Left lung (tissue), 14 donors: ENCODE measurements at places on chromosomes 6 and 20. TPM values are rescaled to one million over a fixed set of nuclear protein-coding genes. Genes with fewer than 3 reads are reported as not detected.

- no peak for DNase-seq
- no peaks in the 10 kb centered on the region for H3K27me3 ChIP-seq
- H3K36me3 ChIP-seq, result no peaks in the 10 kb centered on the region
- H3K27ac ChIP-seq, result peak overlapping the region; percentile 61
- peak overlapping the region; percentile 65 for H3K4me3 ChIP-seq
- H3K4me1 ChIP-seq, result peaks cover 19% of the 10 kb centered on the region
Observed at GRCh38 chr6:161274488-161274858, 612 bp upstream of the AGPAT4 start.

DNA sequence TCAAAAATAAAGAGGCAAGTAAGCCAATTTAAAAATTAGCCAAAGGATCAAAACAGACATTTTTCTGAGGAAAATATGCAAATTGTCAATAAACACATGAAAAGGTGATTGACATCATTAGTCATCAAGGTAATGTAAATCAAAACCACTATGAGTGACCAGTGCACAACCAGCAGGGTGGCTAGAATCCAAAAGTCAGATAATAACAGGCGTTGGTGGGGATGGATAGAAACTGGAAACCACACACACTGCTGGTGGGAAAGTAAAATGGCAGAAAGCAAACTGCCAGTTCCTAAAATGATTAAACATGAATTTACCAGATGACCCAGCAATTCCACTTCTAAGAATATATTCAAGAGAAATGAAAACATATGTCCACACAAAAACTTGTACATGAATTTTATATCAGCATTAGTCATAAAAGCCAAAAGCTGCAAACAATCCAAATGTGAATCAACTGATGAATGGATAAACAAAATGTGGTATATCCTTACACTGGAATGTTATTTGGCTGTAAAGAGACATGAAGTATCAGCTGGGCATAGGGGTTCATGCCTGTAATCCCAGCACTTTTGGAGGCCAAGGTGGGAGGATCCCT lies 74.8 kb upstream of the MBOAT1 start:
- no peak for DNase-seq
- H3K4me1 ChIP-seq, result no peaks in the 10 kb centered on the region
- no peaks in the 10 kb centered on the region for H3K27me3 ChIP-seq
- H3K27ac ChIP-seq, result no peak overlapping the region
- H3K4me3 ChIP-seq, result no peak overlapping the region
- no peaks in the 10 kb centered on the region for H3K36me3 ChIP-seq

DNA sequence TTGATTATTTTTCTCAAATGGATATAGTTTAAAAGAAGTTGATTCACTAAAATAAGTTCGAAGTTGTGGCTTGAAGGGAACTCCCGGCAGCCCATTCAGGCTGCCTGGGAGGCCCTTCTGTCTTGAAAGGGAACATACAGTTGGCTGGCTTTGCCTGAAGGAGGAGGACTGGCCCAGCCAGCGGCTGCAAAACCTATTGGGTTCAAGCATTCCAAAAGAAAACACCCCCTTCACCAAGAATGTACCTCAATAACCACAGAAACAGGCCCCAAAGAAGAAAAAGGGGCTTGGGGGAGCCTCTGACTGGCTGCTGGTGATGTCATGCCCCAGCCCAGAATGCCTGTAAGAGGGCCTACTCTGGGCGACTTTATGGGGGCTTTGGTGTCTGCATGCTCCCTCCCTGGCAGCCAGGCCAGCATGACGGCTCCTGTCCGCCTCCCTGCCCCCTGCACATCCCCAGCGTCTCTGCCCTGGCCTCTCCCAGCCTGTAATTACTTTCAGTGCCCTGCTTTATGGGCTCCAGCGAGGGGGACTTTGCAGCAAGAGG lies 36.5 kb downstream of the MAFB start:
- DNase-seq, result no peak
- no peak overlapping the region for H3K4me3 ChIP-seq
- no peaks in the 10 kb centered on the region for H3K36me3 ChIP-seq
- H3K4me1 ChIP-seq, result peaks cover 9% of the 10 kb centered on the region
- no peaks in the 10 kb centered on the region for H3K27me3 ChIP-seq
- no peak overlapping the region for H3K27ac ChIP-seq

DNA sequence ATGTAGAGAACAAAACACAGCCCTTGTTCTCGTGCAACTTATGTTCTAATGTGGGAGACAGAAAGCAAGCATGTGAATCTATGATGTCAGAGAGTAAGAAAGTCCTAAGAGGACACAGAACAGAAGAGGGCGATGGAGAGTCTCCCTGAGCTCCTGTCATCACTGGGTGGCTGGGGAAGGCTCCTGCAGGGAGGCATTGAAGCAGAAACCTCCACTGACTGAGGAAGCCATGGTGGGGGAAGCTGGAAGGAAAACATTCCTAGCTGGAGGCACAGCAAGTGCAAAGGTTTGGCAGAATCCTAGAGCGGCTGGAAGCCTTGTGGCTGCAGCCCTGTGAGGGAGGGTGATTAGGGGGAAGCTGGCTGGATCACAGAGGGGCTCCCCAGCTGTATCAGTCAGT lies 248.0 kb downstream of the CDH26 start:
- DNase-seq, result peak; percentile 24
- H3K27ac ChIP-seq, result no peak overlapping the region
- no peaks in the 10 kb centered on the region for H3K27me3 ChIP-seq
- no peaks in the 10 kb centered on the region for H3K36me3 ChIP-seq
- no peaks in the 10 kb centered on the region for H3K4me1 ChIP-seq
- no peak overlapping the region for H3K4me3 ChIP-seq

DNA sequence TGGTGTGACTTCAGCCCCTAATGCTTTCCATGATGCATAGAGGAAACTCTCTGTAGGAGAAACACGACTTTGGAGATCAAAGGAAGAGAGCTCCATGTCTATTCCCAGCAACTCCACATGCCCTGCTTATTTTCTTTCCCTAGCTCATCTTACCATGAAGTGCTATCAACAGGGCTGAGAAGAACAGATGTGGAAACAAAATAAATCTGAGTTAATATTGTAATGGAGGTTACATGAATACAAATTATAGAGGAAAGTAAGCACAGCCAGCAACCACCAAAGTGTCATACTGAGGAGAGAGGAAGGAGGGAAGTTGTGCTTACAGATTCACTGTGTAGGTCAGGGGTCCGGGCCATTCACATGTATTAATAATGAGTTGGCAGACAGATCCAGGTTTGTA lies 157.5 kb downstream of the RFPL4B start:
- no peaks in the 10 kb centered on the region for H3K4me1 ChIP-seq
- no peaks in the 10 kb centered on the region for H3K27me3 ChIP-seq
- H3K4me3 ChIP-seq, result no peak overlapping the region
- H3K36me3 ChIP-seq, result no peaks in the 10 kb centered on the region
- no peak for DNase-seq
- no peak overlapping the region for H3K27ac ChIP-seq

DNA sequence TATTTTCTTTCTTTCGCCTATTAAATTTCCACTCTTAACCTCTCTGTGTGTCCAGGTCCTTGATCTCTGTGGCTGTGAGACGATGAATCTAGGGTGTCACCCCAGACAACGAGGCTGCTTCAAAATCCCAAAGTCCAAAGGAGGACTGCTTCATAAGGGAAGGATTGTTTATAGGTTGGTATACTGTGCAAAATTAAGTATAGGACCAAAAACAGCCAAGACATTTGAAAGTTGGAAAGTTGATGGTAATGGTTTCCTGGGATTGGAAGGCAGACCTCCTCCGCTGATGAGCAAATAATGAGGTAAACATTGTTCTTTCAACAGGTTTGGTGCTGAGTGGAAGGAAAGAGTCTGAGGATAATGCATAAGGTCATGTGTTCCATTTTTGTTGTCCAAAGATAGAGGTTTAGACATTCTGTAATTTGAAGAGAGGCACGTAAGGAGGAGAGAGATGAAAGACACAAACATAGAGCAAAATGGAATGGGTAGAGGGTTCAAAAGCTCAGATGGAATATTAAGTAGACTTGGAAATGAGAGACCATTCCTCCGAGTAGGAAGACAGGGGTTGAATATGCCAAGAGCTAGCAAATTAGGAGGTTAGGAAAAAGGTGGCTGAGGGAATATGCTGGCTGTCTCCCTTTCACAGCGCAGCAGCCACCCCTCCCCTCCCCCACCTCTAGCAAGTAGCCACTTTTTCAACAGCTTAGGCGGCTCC lies 24.8 kb downstream of the ZNF311 start:
- peak overlapping the region; percentile 35 for H3K4me3 ChIP-seq
- no peaks in the 10 kb centered on the region for H3K4me1 ChIP-seq
- no peaks in the 10 kb centered on the region for H3K36me3 ChIP-seq
- no peak overlapping the region for H3K27ac ChIP-seq
- no peak for DNase-seq
- peaks cover 15% of the 10 kb centered on the region for H3K27me3 ChIP-seq

- H3K4me1 ChIP-seq, result no peaks in the 10 kb centered on the region
- no peaks in the 10 kb centered on the region for H3K27me3 ChIP-seq
- DNase-seq, result no peak
- no peak overlapping the region for H3K27ac ChIP-seq
- no peak overlapping the region for H3K4me3 ChIP-seq
- H3K36me3 ChIP-seq, result no peaks in the 10 kb centered on the region
Observed at GRCh38 chr6:84842525-84843166, 78.2 kb upstream of the TBX18 start.

GRCh38 chr6:33390767-33391277 lies 801 bp upstream of the KIFC1 start:
- no peak overlapping the region for H3K4me3 ChIP-seq
- H3K27me3 ChIP-seq, result no peaks in the 10 kb centered on the region
- peaks cover 25% of the 10 kb centered on the region for H3K4me1 ChIP-seq
- DNase-seq, result no peak
- peak overlapping the region; percentile 94 for H3K27ac ChIP-seq

GRCh38 chr6:127263481-127263880 lies 3.2 kb upstream of the RNF146 start:
- no peaks in the 10 kb centered on the region for H3K4me1 ChIP-seq
- no peak overlapping the region for H3K27ac ChIP-seq
- H3K27me3 ChIP-seq, result no peaks in the 10 kb centered on the region
- no peaks in the 10 kb centered on the region for H3K36me3 ChIP-seq
- peak; percentile 55 for DNase-seq
- no peak overlapping the region for H3K4me3 ChIP-seq

MOXD1 gene
- 49.5 TPM for total RNA-seq

TMEM217 gene
- 2.1 TPM for total RNA-seq

MAS1L gene
- total RNA-seq, result not detected

DPPA5 gene
- not detected for total RNA-seq

DEFB124 gene
- not detected for total RNA-seq
